ENCODE measurements at places on chromosomes 7 and 10. TPM values are rescaled to one million over a fixed set of nuclear protein-coding genes. Genes with fewer than 3 reads are reported as not detected.

DNA sequence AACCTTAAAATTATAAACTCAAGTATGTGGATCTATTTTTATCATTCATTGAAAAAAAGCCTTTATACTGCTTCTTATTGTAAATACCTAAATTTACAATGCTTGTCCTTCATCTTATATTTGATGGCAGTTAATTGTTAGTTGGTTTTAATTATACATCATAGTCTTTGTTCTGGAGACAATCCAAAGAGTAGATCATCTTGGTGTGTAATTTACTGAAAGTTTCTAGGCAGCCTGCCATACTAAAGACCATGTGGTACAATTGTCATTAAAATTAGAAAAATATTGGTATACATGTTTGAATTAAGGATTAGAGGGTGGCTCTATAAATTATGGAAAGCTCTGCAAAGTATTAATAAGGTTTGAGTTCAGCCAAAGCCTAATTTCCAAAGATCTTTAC is 231.4 kb downstream of the KCND2 start:
- no peaks in the 10 kb centered on the region for H3K27me3 ChIP-seq
- no peak overlapping the region for H3K27ac ChIP-seq
- no peak overlapping the region for H3K4me3 ChIP-seq
- no peak for DNase-seq
- H3K4me1 ChIP-seq = no peaks in the 10 kb centered on the region

DNA sequence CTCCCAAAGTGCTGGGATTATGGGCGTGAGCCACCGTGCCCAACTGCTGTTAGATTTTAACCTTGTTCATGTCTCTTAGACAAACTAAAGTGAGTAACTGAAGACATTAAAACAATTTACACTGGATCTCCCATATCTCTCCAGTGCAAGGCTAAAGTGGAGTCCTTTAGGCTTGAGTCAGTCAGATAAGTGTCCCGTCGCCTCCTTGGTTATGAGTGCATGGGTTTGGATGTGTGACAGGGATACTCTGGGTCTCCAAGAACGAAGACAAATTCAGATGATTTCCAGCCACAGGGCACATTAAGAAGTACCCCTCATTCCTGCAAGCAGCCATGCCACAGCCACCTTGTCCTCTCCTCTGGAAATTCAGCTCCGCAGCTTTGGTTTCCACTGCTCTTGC is 66.1 kb upstream of the PDZD8 start:
- no peaks in the 10 kb centered on the region for H3K27me3 ChIP-seq
- H3K36me3 ChIP-seq = no peaks in the 10 kb centered on the region
- H3K4me3 ChIP-seq = no peak overlapping the region
- DNase-seq = no peak
- no peak overlapping the region for H3K27ac ChIP-seq
- no peaks in the 10 kb centered on the region for H3K4me1 ChIP-seq

GRCh38 chr7:120991581-120991980 is 3.1 kb downstream of the CPED1 start:
- H3K27ac ChIP-seq = no peak overlapping the region
- H3K4me1 ChIP-seq = peaks cover 22% of the 10 kb centered on the region
- H3K4me3 ChIP-seq = no peak overlapping the region
- H3K36me3 ChIP-seq = no peaks in the 10 kb centered on the region

GRCh38 chr7:101824440-101824839 is 7.0 kb downstream of the CUX1 start:
- H3K4me1 ChIP-seq = no peaks in the 10 kb centered on the region
- H3K27me3 ChIP-seq = peaks cover 3% of the 10 kb centered on the region
- no peak for DNase-seq
- no peak overlapping the region for H3K4me3 ChIP-seq

GRCh38 chr7:6640246-6640721 is 3.2 kb downstream of the ZNF316 start:
- peak overlapping the region; percentile 10 for H3K4me3 ChIP-seq
- H3K27ac ChIP-seq = peak overlapping the region; percentile 25
- no peaks in the 10 kb centered on the region for H3K27me3 ChIP-seq
- no peak for DNase-seq
- H3K4me1 ChIP-seq = peaks cover 18% of the 10 kb centered on the region
- peaks cover 59% of the 10 kb centered on the region for H3K36me3 ChIP-seq

- no peak for DNase-seq
- no peak overlapping the region for H3K4me3 ChIP-seq
- no peak overlapping the region for H3K27ac ChIP-seq
- H3K4me1 ChIP-seq = peaks cover 3% of the 10 kb centered on the region
- no peaks in the 10 kb centered on the region for H3K27me3 ChIP-seq
These were observed 8.9 kb downstream of the GIGYF1 start for GRCh38 chr7:100685049-100685605.

DNA sequence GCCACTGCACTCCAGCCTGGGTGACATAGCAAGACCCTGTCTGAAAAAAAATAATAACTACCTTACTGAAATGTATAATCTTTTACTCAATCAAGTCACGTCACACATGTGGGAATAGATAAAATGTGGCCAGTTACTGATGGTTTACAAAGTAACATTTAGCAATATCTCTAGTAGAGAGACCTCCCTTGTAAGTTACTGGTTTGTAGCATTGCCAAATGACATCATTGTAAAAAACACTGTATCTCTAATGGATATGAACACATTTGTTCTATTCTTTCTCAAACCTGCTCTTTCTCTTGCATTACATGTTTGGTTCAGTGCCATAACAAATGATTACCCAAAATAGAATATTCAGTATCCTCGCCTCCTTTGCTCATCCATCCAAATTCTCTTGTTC is 18.8 kb downstream of the TET1 start:
- no peaks in the 10 kb centered on the region for H3K27me3 ChIP-seq
- no peak overlapping the region for H3K27ac ChIP-seq
- H3K4me3 ChIP-seq = no peak overlapping the region
- no peaks in the 10 kb centered on the region for H3K36me3 ChIP-seq
- DNase-seq = no peak

DNA sequence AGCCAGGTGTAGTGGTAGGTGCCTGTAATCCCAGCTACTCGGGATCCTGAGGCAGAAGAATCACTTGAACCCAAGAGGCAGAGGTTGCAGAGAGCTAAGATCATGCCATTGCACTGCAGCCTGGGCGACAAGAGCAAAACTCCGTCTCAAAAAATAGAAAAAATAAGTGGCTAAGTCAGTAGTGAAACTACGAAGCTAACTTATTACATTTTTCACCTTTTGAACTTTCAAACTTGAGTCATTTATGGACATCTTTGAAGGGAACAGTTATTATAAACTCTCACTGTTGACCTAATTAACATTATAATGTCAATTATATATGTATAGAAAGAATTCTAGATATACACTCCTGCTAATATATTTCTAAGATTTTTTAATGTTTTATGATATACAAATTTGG is 541.5 kb upstream of the C7orf33 start:
- H3K27ac ChIP-seq = no peak overlapping the region
- no peak for DNase-seq

DNA sequence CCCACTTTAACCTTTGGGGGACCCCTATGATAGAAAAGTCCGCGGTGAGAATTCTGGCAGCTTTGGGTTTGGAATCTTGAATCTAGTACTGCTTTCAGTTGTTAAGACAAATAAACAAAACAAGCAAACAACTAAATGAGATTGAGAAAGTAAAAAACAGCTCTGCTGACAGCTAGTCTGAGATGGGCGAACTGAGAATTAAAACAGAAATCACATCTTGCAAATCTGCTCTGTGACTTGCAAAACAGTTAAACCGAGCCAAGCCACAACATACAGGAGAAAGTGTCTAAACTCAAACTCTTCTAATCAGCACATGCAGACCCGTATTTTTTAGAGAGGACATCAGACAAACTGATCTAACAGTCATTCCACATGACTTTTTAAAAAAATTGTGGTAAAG is 110.4 kb downstream of the SH2D4B start:
- H3K27ac ChIP-seq = no peak overlapping the region
- no peaks in the 10 kb centered on the region for H3K36me3 ChIP-seq
- no peak for DNase-seq
- H3K27me3 ChIP-seq = peaks cover 4% of the 10 kb centered on the region
- H3K4me1 ChIP-seq = no peaks in the 10 kb centered on the region
- H3K4me3 ChIP-seq = no peak overlapping the region

- no peaks in the 10 kb centered on the region for H3K36me3 ChIP-seq
- peaks cover 23% of the 10 kb centered on the region for H3K27me3 ChIP-seq
- H3K4me3 ChIP-seq = no peak overlapping the region
- H3K4me1 ChIP-seq = peaks cover 7% of the 10 kb centered on the region
These were observed 77.8 kb downstream of the NAMPT start for GRCh38 chr7:106206826-106207541.

DNA sequence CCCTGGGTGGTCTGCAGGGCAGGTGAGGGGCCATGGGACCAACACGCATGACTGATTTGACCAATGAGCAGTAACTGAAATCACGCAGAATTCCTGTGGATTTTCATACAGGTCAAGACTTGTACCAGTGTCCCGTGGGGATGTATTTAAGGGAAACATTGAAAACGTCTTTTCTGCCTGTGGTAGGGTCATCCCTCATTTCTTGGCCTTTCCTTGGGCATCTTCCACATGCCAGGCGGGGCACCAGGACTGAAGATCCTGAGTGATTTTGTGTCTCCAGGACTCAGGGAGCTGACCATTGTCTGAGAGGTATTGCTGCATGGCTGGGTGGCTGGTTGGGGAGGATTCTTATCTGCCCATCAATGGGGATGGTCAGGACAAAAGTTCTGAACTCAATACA is 289.0 kb downstream of the GLRX3 start:
- H3K27ac ChIP-seq = no peak overlapping the region
- no peak for DNase-seq
- H3K4me1 ChIP-seq = no peaks in the 10 kb centered on the region
- H3K27me3 ChIP-seq = no peaks in the 10 kb centered on the region

DNA sequence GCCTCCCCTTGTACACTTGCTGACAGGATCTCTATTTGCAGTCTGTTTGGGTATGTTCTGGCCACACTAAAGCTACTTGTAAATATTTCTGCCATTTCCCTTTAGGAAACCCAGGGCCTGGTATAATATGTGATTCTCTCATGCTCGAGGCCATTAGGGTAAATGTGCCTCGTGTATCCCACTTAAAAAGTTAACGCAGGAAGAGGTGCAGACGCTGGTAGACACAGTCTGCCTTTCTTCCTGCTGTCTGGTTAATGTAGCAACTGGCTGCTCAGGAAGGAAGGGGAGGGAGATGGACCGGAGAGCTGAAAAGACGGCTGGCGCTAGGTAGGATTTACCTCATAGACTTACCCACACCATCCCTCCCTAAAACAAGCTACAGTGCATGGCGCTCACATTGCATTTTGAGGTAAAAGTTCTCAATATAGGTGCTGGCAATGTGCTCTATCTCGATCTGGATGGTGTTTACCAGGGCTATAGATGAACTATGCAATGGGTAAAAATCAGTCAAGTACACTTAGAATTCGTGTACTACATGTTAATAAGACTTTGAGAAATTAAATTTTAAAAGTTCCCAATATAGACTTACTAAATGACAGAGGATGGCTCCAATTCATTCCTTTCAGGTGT is 125.9 kb downstream of the JAZF1 start:
- H3K4me1 ChIP-seq = no peaks in the 10 kb centered on the region
- DNase-seq = no peak
- H3K27me3 ChIP-seq = peaks cover 36% of the 10 kb centered on the region
- no peak overlapping the region for H3K27ac ChIP-seq
- no peaks in the 10 kb centered on the region for H3K36me3 ChIP-seq

GRCh38 chr7:128456255-128456725 is 612 bp downstream of the HILPDA start:
- H3K36me3 ChIP-seq = peaks cover 48% of the 10 kb centered on the region
- no peaks in the 10 kb centered on the region for H3K27me3 ChIP-seq
- DNase-seq = no peak
- peak overlapping the region; percentile 88 for H3K4me3 ChIP-seq
- H3K27ac ChIP-seq = peak overlapping the region; percentile 94

DNA sequence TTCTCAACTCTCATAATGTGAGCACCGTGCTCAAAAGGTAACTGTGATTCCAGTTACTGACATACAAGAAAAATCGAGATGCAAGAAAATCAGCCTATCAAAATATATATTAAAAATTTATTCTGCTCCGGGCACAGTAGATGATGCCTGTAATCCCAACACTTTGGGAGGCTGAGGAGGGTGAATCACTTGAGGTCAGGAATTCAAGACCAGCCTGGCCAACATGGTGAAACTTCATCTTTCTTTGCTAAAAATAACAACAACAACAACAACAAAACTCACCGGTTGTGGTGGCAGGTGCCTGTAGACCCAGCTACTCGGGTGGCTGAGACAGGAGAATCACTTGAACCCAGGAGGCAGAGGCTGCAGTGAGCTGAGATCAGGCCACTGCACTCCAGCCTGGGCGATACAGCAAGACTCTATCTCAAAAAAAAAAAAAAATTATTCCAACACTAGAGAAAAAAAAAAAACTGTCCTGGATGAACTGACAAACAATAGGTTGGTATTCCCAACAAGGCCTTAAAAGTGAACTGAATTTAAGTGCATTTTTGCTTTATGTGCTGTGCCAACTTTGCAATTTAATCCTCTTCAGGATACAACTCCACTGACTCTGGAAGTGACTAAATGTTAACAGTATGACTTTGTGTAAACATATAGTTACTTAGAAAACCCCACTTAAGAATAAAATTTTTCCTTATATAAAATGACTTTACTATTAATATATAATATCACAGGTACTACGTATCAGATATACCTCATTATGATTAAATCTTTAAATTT is 51.1 kb downstream of the JMJD1C start:
- no peak overlapping the region for H3K4me3 ChIP-seq
- DNase-seq = no peak
- peaks cover 12% of the 10 kb centered on the region for H3K4me1 ChIP-seq

GRCh38 chr10:132387764-132388210 is 9.2 kb upstream of the PWWP2B start:
- H3K27me3 ChIP-seq = no peaks in the 10 kb centered on the region
- H3K4me1 ChIP-seq = peaks cover 2% of the 10 kb centered on the region
- H3K36me3 ChIP-seq = no peaks in the 10 kb centered on the region
- H3K27ac ChIP-seq = peak overlapping the region; percentile 80

GRCh38 chr7:134613623-134614347 is 32.9 kb upstream of the BPGM start:
- H3K4me1 ChIP-seq = peaks cover 14% of the 10 kb centered on the region
- H3K36me3 ChIP-seq = no peaks in the 10 kb centered on the region
- DNase-seq = no peak
- H3K27me3 ChIP-seq = peaks cover 25% of the 10 kb centered on the region
- H3K4me3 ChIP-seq = no peak overlapping the region
- peak overlapping the region; percentile 74 for H3K27ac ChIP-seq

GRCh38 chr7:152501506-152501905 is 65.7 kb upstream of the KMT2C start:
- H3K4me3 ChIP-seq = no peak overlapping the region
- H3K27ac ChIP-seq = no peak overlapping the region
- no peak for DNase-seq
- H3K4me1 ChIP-seq = no peaks in the 10 kb centered on the region

GPR26 gene
- not detected for total RNA-seq

ADCY1 gene
- 8.9 TPM for total RNA-seq

CALHM1 gene
- total RNA-seq = not detected

SDK1 gene
- total RNA-seq = 1.2 TPM

PPP1R17 gene
- total RNA-seq = not detected
